ENCODE measurements at places on chromosomes 1 and 21. TPM values are rescaled to one million over a fixed set of nuclear protein-coding genes. Genes with fewer than 3 reads are reported as not detected.

Gene CELA2A
- not detected for total RNA-seq

Gene VASH2
- total RNA-seq, result 1.4 TPM

Gene GPR157
- 12.6 TPM for total RNA-seq

Gene TTC4
- total RNA-seq, result 28.1 TPM

Gene FALEC
- total RNA-seq, result not detected

DNA sequence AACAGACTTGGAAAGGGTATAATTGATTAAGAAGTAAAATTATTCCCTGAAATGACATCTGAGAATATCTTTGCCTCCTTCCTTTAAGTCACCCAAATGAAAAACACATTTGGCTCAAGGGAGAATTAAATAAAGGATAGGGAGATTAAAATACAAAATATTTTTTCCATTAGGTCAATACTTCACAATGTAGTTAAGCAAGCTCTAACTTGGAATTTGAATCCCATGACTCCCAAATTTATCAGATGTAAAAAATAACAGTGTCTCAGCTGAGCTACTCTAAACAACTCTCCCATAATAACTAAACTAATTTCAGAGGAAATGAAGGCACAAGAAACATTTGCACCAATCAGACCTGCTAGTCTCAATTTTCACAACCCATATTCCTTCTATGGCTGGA, 6.5 kb upstream of the NMNAT2 start:
- H3K4me1 ChIP-seq, result no peaks in the 10 kb centered on the region
- H3K27me3 ChIP-seq, result no peaks in the 10 kb centered on the region

DNA sequence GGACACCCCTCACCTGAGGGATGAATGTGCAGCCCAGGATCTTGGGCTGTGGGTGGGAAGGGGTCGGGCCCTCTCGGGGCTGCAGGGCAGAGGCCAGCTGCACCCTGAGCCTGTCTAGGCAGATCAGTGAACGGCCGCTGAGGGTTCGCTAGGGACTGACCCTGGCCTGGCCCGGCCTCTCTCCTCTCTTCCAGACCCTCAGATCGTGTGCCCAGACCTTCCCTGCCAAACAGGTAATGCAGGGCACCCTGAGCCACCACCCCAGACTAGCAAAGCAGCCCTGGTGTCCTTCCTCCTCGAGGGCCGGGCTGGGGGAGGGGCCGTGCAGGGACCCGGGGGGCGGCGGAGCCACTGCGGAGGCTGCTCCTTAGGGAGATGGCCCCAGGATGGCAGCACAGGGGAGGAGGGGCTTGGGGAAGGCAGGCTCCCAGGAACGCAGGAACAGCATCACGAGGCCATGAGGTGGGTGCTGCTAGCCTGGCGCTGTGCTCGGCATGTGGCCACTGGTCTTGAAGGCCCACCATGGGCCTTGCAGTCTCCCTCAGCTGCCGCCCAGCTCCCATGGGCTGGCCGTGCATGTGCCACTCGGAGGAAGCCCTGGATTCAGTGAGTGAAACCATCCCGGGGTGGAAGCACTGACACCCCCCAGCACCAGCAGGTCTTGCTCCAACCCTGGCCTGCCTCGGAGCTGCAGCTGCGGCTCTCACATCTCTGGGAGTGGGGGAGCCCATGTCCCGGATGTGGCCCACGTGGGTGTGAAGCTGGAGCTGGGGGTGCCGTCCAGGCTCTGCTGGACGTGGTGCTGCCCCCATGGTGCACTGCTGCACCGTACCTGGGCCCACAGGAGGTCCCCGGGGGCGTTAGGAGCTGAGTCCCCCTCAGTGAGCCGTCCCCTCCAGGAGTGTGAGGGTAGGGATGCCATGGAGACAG, 28.7 kb downstream of the COL6A2 start:
- H3K27me3 ChIP-seq, result no peaks in the 10 kb centered on the region
- no peak overlapping the region for H3K4me3 ChIP-seq
- H3K36me3 ChIP-seq, result peaks cover 46% of the 10 kb centered on the region

DNA sequence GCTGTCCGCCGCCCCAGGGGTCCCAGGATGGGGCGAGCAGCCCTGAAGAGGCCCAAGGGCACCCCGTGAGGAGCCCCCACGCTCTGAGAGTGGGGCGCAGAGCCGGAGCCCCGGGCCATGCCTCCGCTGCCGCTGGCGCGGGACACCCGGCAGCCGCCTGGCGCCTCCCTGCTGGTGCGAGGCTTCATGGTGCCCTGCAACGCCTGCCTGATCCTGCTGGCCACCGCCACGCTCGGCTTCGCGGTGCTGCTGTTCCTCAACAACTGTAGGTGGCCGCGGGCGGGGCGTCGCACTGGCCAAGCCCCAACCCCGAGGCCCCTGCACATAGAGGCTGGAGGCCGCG, 14.5 kb downstream of the AGRN start:
- no peak for DNase-seq
- H3K4me3 ChIP-seq, result no peak overlapping the region
- no peaks in the 10 kb centered on the region for H3K27me3 ChIP-seq
- H3K27ac ChIP-seq, result no peak overlapping the region
- H3K36me3 ChIP-seq, result peaks cover 4% of the 10 kb centered on the region
- peaks cover 19% of the 10 kb centered on the region for H3K4me1 ChIP-seq

DNA sequence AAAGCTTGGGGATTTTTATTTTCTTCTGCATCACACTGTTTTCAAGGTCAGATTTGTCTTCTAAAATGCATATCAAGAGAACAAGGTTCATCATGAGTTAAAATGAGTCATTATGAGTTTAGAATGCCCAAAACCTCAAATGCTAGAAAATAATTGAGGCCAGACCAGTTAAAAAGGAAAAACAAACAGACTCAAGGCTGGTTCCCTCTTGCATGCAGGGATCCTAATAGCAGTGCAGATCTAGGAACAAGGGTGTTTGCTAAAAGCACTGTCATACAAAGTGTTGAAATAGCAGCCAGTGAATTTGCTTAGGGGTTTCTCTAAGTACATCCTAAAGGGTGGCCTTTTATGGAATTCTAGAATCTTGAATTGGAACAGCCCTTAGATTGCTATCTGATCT, 15.3 kb downstream of the BEND5 start:
- H3K4me1 ChIP-seq, result no peaks in the 10 kb centered on the region
- H3K27me3 ChIP-seq, result no peaks in the 10 kb centered on the region

DNA sequence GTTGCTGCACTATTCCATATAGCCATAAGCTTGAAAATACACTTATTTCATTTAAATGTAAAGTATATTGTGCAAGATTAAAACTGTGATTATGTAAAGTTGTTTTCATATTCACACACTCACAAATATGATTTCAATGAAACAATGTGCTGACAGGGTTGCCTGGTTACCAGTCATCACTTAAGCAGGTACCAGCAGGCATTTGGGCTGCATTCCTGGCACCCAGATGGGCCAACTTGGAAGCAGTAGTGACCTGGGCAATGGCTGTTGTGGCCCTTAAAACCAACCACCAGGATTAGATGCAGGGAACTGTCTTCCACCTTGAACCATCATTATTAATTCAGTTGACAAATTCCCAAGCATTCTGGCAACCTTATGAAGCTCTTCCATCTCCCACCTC, 45.0 kb upstream of the RASAL2 start:
- no peaks in the 10 kb centered on the region for H3K27me3 ChIP-seq
- H3K27ac ChIP-seq, result no peak overlapping the region
- DNase-seq, result no peak
- H3K36me3 ChIP-seq, result no peaks in the 10 kb centered on the region
- peaks cover 16% of the 10 kb centered on the region for H3K4me1 ChIP-seq

All from upper lobe of left lung (tissue), 6 donors.